H1 (cell line): ENCODE measurements at places on chromosomes 4 and X.

DNA sequence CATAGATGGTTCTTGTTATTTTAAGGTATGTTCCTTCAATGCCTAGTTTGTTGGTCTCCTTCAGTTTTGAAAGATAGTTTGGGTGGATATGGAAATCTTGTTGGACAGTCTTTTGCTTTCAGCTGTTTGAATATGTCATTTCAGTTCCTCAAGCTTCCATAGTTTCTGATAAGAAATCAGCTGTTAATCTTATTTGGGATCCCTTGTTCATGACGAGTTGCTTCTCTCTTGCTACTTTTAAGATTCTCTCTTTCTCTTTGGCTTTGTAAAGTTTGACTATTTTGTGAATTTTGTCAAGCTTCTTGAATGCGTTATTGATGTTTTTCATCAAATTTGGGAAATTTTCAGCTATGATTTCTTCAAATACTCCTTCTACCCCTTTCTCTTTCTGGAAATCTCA is 129.5 kb downstream of the GNL3L start:
- no peak for DNase-seq

DNA sequence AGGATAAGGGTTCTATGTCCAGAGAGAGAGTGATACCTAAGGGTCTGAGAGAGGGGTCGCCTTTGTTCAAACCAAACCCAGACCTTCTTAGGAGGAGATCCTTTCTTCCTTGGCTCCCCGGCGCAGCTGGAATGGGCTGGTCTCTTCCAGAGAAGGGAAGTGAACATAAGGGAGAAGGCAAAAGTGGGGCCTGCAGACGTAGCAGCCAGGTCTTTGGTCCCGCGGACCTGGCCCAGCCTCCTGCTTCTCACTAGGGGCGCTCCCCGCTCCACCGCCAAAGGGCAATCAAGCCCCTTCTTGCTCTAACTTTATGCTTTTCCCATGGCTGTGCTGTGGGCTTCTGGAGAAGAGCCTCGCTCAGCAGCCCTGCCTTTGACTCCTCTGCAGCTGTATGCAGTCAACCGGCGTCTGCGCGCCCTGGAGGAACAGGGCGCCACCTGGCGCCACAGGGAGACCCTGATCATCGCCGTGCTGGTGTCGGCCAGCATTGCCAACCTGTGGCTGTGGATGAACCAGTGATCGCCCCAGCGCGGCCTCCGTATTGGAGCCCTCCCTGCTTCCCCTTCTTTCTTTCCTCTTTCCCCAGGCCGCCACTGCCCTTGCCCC is 6.5 kb downstream of the FATE1 start:
- DNase-seq = peak; percentile 68

- DNase-seq = no peak
Observed at GRCh38 chr4:7778510-7779431, 160.9 kb downstream of the AFAP1 start.

DNA sequence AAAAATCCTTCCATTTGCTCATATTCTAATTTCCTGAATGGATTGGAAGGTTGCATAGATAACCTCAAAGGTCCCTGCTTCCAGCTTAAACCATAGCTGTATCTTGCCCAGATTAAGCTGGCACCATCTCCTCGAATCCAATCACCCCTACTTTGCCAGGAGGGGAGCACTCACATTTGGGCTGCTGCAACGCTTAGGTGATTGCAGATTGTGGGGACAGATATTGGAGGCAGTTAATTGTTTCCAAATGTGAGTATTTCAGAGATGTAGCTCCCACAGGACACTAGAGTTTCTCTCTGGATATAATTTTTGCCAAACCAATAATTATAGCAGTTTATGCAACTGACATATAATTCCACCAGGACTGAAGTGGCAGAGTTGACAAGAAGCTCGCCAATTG is 53.5 kb upstream of the ACSL1 start:
- DNase-seq = no peak

DNA sequence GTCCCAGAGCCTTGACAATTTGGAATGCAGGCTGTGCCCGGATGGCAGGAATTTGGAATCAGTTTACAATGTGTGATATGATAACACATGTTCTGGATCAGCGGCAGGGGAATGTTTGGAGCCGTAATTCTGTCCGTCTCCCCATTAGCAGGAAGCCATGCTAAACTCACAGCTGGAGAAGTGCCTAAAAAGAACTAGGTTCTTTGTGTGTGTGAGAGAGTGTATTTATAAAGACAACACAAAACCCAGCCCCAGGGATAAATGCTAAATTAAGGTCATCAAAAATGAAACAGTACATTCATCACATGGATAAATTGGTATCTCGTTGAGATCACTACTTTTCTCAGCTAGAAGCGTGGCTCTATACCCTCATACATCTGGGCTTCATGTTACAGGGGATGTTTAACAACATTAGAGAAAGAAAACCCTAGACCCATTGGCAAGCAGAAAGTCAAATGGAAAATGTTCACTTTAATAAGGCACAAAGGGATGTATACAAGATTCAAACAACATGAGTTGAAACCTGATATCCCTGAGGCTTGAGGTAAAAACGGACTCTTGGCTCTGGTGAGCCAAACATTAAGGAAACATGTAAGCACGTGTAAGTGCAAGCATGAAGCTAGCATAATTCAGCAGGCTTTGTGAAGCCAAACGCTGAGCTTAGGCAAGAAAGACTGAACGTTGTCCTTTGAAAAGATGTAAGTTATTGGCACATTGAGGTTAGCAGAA is 18.0 kb upstream of the TMEM131L start:
- no peak for DNase-seq

DNA sequence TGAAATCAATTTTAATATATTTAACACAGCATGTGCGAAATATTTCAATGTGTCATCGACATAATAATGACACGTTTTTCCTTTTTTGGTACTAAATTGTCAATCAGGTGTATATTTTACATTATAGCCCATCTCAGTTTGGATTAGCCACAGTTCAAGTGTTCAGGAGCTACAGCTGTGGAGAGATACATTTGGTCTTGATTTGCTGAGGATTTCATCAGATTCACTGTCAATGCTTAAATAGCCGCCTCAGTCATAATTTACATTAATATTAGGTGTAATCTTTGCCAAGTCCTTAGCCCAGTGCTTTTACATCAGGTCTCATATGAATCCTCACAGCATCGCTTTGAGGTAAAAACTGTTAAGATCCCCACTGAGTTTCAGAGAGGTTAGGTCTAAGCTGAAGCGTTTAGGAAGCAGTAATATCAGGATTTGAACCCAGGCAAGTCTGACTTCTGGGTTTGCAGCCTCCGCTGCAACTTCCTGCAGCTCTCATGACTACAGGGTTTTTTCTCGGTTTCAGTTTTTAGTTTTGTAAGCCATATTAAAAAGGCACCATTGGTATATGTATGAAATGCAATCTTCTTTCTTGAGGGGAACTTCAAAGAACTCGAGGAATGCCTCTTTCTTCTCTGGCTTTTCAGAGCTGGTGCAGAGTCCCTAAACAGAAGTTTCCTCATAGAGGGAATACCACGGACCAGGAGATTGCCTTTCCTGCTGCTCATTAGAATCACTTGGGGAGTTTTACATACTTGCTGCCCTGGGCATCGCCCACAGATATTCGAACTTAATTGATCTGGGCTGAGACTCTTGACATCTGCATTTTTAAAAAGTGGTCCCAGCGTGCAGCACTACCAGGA is 6.4 kb downstream of the MTM1 start:
- no peak for DNase-seq
